ENCODE measurements at places on chromosomes 2 and 18.

DNA sequence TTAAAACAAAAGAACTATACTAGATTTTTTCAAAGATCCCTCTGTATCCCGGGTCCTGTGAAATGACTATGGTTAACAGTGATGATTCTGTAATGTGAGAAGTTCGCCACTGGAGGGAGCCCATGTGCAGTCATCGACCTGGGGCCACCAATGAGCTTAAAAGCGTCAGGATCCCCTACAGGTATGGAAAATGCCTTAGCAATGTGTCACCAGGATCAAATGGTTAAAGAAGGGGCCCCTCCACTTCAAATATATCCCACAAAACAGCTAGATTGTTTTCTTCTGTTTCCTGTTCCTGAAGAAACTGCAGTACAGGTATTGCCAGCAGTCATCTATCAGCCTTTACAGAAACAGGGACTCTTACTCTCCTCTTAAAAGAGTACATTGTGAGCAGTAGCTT is 15.3 kb downstream of the CHRNA1 start:
- DNase-seq = peak; percentile 66

- DNase-seq = no peak
Measured at GRCh38 chr2:69774984-69775982, 33.3 kb downstream of the ANXA4 start.

- DNase-seq = no peak
Measured at GRCh38 chr2:43343573-43344304, 117.3 kb upstream of the ZFP36L2 start.

DNA sequence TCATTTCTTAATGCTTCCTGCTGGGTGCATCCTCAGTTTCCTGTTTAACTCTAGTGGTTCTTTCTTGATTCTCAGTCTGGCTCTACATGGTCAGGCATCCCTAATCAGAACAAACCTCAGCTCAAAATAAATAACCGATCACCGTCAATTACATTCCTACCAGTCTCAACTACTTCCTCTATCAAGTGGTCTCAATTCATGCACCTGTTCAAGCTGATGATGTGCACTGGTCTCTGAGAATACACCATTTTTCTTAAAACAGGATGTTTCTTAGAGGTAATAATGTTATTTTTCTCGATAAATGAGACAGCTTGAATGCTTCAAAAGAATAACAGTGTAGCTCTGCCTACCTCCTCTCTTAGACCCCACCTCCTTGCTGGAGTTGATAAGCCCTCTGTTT is 420.9 kb downstream of the SOCS6 start:
- DNase-seq = no peak

GRCh38 chr2:101231240-101231639 is 21.4 kb upstream of the CNOT11 start:
- no peak for DNase-seq

DNA sequence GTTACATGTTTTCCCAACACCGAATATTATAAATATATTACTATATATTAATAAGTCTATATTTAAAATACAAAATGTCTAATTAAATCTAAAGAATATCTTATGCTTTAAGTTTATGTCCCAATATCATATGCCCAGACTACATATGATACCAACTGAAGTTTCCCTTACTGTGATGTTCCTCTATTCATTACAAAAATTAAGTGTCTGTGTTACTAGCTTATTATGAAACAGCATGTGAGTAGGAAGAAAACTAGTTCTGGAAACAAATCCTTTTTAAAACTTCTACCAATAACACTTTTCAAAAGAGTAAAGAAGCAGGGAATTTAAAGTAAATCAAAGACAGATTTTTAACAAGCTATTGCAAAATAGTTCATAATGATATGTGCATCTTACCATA is 17.8 kb downstream of the HNRNPLL start:
- DNase-seq = no peak

DNA sequence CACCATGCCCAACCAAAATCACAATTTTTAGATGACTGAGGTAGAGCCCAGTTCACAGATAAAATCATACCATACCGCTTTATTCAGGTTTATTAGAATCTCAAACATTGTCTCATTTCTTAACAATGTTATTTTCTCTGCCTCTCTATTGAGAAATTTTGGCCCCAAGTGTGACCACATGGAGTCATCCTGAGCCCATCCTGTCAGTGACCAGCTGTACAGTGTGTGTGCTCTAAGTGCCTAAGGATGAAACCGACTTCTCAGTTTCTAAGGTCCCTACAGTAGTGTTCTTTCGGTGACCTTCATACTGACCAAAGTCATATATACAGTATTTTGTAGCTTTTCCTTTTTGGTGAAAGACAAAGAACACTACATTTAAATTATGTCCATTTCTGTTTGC is 123.7 kb upstream of the MSTN start:
- DNase-seq = no peak

DNA sequence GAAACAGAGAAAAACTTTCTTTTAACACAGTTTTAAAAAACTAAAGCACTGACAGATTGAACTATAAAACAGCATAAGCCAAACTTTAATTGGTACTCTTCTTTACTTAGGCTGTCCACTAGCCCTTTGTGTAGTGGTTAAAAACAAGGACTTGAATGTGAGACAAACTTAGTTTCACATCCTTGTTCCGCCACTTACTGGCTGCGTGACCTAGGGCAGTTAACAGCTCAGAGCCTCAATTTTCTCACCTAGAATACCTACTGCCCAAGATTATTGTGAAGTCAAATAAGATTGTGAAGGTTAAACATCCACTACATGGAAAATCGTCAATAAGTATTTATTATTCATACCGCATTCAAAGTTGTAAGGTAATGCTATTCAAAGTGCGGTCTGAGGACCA is 2.0 kb downstream of the WDR35 start:
- DNase-seq = no peak

DNA sequence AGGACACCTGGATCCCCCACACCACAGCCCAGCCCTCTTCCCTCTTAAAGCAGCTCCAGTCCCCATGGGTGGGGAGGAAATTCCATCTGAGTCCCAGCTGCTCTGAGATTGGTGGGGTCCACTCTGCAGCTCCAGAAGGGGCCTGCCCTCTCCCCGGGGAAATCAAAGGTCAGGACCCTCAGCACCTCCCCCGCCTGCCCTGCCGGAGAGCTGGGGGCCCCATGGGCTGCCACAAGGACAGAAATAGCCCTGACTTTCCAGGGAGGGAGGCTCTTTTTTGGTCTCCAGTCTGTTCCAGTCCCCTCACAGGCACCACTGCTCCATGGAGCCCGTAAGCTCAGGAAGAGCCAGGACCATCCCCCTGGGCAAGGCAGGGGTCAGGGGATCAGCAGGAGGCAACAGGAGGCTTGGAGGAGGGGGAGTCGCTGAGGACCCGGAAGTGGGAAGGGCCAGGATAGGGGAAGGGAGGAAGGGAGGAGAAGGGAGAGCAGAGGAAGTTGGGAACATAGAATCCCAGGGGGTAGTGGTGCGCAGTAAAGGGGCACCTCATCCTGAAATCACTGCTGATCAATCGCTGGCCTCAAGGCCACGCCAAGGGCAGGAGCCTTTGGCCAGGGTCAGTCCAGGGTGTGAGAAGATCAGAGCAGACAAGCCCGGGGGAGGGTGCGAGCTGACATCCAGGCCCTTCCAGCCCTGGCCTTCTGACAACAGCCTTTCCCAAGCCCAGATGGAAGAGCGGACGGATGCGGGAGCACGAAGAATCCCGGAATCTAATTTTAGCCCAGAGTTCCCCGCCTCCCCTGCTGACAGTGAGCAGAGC is 7.6 kb downstream of the ADRA2B start:
- no peak for DNase-seq

DNA sequence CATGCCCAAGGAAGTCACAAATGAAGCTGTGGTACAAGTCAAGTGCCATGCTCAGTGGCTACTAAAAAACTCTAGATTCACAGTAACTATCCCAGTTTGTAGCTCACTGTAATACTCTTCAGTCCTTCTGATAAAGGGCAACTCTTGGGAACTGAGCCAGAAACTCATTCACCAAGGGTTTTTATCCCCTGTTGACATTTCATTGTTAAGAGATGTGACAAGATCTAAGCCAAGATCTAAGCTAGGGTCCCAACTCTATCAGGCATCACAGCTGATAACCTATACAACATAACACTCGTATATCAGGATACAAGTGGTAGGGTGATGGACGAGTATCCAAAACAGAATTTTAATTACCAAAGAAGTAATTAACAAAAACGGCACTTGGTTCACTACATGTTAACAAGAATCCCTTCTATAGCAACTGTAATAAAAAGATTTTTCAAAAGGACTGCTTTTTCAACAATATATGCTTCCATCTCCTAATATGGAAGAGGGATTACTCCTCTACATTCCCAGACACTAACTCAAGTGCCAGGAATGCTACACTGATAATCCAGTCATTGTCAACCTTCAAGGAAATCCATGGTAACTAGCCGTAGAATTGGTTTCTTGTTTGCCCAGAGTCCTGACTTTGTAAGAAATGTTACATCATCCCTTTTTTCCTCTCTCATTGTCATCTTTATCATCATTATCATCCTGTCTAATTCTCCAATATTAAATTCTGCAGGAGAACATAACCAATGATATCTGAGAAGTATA is 111.7 kb downstream of the CDH2 start:
- no peak for DNase-seq

GRCh38 chr2:240255811-240256703 is 115.6 kb upstream of the OTOS start:
- no peak for DNase-seq

Data from T-helper 1 cell (primary cell).